ENCODE measurements at places on chromosomes 4 and X.
A peak's percentile ranks its signal among the peaks of the same experiment; 100 is the strongest.

GRCh38 chr4:172707622-172708021, 461.0 kb upstream of the GALNT7 start:
- DNase-seq: no peak

GRCh38 chr4:37040816-37041215, 203.7 kb upstream of the NWD2 start:
- no peak for DNase-seq

GRCh38 chrX:104141087-104141760, 15.6 kb downstream of the SLC25A53 start:
- DNase-seq: no peak

GRCh38 chrX:121000589-121000988, 15.0 kb upstream of the CT47A1 start:
- peak; percentile 13 for DNase-seq

GRCh38 chr4:47118192-47118929, 87.0 kb downstream of the GABRB1 start:
- DNase-seq: no peak

DNA sequence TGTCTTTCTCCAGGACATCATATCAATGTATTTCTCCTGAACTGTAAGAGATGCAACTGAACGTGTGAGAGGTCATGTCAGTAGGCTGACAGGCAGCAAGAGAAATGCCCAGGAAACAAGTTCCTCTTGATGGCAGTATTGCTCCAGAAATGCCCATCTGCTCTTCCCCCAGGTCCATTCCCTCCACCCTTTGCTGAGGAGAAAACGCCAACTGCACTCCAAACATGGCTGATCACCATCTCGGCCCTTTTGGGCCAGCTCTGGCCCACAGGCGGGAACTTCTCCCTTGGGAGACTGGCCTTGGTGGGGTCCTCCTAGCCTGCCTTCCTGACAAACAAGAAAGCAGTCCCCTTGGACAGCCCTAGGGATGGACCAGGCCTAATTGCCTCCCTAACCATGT, 276.5 kb upstream of the AGTR2 start:
- peak; percentile 13 for DNase-seq

- no peak for DNase-seq
Observed at GRCh38 chr4:40323866-40324265, 11.3 kb upstream of the CHRNA9 start.

GRCh38 chrX:118254611-118255010, 91.3 kb upstream of the WDR44 start:
- peak; percentile 60 for DNase-seq

DNA sequence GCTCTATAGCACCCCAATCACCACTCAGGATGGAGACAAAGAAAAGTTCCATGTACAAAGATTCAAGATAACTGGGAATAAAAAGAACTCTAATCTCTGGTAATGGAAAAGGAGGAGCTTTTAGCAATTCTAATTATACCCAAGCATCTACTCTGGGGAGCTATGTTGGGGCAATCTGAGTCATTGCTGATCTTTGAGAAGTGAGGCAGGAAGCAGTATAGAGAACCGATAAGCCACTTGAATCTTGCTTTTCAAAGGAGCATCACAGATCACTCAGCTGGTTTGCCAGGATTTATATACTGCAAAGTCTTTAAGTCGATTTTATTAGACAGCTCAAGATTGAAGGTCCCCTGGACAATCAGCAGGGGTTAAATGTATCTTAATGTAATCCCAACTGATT, 220.0 kb downstream of the ENOX2 start:
- DNase-seq: no peak

DNA sequence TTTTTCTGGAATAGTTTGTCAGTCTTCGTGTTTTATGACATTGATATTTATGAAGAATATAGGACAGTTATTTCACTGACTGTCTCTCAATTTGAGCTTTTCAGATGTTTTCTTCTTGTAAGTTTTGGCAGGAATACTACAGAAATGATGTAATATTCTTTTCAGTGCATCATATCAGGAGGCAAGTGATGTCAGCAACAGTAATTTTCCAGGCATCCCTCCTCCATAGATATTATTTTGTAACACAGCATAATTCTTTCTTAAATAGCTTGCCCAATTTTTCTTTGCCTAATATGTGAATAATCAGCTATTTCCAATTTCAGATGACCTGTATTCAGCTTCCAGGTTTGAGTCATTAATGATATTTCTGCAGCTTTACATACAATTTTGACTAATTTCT, 211.1 kb downstream of the ADGRL3 start:
- no peak for DNase-seq

DNA sequence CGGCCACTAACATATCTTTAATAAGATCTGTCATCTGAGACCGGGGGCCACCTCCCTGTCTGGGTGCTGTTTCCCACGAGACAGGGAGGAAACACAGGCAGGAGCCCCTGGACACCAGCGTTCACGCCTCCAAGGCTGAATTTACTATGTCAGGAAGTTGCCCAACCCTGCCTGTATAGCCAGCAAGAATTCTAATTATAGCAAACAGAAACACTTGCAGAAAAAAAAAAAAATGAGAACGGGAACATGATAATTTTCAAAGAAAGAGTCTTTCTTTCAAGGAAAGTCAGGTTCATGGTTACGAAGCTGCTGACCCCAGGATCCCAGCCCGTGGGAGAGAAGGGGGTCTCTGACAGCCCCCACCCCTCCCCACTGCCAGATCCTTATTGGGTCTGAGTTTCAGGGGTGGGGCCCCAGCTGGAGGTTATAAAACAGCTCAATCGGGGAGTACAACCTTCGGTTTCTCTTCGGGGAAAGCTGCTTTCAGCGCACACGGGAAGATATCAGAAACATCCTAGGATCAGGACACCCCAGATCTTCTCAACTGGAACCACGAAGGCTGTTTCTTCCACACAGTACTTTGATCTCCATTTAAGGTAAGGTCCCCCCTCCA, at the start of gene IL3RA:
Gene IL3RA (plus strand): TSS at position 455 of the 613 bp plus-strand sequence. CDS start 4,981 bp downstream, outside the sequence.
- DNase-seq: no peak

DNA sequence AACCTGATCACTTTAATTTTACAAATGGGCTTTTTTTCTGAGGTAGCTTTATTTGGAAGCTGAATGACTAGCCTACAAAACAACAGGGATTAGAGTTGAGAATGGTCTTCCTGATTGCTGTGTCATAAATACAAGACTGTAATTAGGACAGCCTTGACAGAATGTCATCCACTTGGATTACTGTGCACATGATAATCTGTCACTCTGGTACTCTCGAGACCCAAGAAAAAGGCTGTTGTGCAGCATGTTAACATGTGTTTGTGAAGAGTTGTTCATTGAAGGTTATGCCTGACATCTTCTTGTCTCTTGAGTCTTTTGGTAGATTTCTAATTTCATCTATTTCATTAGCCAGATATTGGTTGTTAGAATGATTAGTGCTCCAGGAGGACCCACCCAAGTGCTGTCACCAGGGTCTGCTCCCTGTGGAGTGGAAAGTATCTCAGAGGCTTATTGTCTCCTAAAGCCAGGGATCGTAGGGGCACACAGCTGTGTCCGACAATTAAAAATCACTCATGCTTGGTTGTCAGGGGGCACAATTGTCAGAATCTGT, 212.2 kb upstream of the GPRIN3 start:
- DNase-seq: no peak

DNA sequence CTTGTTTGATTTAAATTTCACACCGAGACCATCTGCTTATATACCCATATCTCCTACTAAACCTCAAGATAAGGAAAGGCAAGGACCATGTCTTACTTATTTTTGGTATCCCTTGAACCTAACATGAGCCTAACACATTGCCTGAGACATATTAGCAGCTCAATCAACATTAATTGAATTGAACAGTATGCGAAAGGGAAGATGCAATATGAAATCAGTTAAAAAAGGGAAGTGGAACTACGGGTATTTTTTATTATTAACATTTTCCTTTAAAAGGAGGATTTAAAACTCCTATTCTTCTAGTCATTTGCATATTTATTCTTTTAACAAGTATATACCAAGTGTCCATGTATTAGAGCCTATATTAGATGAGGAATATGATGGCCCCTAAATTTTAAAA, 197.0 kb downstream of the CAMK2D start:
- no peak for DNase-seq

GRCh38 chr4:1651609-1652008, 32.5 kb downstream of the FAM53A start:
- DNase-seq: no peak

DNA sequence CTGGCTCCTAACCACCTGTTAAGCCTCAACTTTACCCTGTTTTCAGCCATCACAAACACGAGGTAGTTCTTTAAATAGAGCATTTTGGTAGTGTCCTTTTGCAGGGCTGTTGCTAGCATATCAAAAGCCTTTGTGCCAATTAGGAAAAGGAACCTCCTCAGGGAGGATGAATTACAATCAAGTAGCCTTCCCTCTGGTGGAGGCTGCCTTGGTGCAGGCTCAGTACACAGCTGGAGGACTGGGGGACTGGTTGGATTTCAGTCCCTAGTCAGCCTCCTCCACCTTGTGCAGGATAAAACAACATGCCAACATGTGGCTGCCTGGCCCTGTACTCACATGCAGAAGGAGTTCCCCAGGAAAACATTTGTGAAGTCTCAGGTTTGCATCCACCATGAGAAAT, 53.1 kb downstream of the RASGEF1B start:
- DNase-seq: no peak

GRCh38 chr4:55866290-55866907, 13.0 kb downstream of the EXOC1 start:
- DNase-seq: no peak

DNA sequence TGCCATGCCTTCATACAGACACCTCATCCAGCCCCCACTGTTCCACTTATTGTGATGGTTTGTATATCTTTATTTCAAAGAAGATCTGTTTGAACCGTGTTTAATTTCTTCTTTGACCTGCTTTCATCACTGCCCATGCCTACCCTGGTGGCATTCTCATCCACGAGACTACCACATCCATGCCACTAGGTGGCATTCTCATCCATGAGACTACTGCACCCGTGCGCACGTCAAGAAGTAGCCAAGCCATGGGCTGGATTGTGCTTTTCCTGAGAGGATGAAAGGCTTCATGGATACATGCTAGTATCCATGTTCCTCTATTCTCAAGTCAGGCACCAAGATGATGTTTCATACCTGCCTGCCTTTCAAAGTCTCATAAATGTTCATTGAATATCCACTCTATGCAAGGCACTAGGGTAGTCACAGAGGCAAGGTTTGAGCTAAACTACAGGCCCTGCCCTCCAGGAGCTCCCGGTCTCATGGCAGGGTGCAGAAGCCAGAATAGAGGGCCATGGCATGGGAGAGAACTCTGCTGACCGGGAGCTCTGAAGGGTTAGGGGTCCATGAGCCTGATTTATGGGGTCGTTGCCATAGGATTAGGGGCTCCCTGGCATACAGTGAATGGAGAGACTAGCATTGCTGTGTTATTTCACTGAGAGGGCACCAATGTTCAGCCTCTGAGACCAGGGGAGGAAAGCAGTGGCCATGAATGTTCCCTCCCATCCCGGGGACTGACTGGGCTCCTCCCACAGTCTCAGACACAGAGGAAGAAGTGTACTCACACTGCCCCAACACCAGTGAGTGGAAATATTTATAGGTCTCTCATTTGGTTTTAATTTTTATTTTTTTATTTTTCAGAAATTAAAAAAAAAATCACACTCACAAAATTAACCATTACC, 24.8 kb upstream of the EOLA2 start:
- peak; percentile 72 for DNase-seq

GRCh38 chrX:5644776-5645175, 583.9 kb downstream of the NLGN4X start:
- no peak for DNase-seq

DNA sequence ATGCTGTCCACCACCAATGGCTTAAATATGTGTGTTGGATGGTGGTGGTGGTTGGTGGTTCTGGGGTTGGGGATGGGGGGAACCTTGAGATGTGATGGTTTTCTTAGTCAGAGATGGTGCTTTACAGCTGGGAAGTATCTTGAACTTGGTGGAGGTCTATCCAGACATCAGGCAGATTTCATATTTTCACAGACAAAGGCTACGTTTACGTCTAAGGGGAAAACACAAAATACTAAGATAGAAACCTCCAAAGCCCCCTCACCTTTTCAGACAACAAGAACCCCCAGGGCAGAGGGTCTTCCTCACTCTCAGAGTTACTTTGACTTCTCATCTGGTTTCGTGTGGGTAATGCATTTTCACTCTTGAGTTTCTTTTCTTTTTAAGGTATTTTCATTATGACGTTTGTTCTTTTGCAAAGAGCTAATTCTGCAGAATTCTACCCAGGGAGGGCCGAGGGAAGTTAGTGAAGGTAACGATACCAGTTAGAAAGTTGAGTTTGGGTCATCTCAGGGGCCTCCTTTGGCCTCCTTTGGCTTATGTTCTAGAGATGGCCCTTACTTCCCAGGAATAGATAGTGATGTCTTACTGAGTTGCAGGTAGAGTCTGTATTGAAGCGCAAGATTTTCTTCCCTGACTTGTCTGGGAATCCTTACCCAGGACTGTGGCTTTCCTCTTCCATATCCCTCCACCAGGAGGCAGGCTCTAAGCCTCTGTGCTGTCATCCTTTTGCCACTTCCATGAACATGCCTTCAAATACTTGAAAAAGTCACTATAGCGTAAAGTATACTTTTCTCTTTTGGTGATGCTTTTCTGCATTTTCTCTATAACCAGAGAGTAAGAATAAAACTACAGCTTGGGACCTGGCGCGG, 31.9 kb downstream of the RHOH start:
- peak; percentile 36 for DNase-seq

DNA sequence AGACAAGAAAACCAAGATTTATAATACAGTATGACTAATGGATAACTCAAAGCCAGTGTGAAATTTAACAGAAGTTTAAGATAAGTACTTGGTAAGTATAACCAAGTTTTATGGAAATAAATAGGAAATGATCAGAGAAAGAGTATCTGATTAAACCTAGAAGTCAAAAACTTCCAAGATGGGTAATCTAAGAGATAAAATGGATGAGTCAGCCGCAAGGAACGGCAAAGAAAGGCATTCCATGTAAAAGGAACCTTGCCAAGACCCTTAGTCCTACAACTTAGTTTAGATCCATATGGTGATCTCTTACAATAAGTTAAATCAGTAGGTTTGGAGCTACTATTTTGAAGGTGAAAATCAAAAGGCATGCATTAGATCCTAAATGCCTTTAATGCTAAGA, 34.8 kb downstream of the LIN54 start:
- no peak for DNase-seq

DNA sequence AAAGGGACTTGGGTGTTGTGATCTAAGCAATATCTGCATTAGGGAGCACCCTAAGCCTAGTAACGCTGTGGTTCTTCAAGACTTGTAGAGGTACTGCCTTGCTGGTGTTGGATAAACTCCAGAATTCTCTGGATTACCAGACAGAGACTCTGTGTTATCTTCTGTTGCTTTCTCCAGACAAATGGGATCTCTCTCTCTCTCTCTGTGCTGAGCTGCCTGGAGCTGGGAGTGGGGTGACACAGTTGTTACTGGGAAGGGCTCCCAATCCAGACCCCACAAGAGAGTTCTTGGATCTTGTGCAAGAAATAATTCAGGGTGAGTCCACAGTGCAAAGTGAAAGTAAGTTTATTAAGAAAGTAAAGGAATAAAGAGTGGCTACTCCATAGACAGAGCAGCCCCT, 48.8 kb downstream of the MCUB start:
- DNase-seq: no peak

DNA sequence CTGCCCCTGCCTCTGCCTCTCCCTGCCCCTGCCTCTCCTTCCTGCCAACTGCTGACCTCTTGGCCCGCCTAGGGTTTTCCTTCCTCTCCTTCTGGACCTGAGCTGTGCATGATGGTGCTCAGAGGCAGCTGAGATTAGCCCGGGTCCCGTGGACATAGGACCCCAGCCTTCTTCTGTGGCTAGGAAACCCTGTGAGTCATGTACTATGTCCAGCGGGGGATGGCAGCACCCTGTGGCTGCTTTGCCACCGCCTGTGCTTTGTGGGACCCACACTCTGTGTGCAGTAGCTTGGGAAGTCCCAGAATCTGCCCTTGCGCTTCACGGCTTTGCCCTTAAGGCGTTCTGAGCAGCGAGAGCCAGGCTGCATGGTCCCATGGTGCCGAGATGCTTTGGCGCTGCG, 105.5 kb upstream of the PSAPL1 start:
- no peak for DNase-seq
